ENCODE measurements at places on chromosomes 7 and 10.
A peak's percentile ranks its signal among the peaks of the same experiment; 100 is the strongest.

DNA sequence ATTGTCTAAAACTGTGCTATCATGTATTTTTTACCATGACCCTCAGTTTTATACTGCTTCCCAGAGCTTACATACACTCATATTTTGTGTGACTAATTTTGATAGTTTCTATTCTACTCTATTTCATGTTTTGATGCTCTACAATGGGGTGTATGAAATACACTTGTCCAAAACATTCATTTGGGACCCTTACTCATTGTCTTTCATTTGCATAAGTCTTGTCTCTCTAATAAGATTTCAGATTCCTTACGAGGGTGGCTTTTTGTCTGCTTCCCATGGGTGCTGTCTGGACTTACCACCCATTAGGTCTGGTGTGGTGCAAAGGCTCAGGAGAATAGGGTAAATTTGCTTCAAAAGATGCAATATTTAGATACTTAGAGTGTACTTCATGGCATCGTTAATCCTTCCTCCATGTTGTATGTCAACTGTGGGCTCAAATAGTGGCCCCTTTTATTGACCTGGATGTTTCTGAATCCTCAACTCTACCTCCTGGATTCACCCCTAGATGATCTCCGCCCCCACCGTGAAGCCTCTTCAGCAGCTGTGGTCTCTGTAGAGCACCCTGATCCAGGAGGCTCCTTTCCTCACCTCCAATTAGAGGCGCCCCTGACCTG, 3.6 kb upstream of the GIMAP5 start:
- no peak for DNase-seq

- DNase-seq = no peak
Observed at GRCh38 chr10:11150231-11150731, 132.6 kb downstream of the CELF2 start.

GRCh38 chr10:110041479-110041829, 33.7 kb downstream of the ADD3 start:
- DNase-seq = no peak

GRCh38 chr10:20007426-20007825, 191.2 kb downstream of the PLXDC2 start:
- DNase-seq = peak; percentile 53

- DNase-seq = no peak
Observed at GRCh38 chr10:47350671-47351640, 2.8 kb downstream of the RBP3 start.

- DNase-seq = no peak
Observed at GRCh38 chr10:44396671-44397191, 11.8 kb upstream of the CXCL12 start.

DNA sequence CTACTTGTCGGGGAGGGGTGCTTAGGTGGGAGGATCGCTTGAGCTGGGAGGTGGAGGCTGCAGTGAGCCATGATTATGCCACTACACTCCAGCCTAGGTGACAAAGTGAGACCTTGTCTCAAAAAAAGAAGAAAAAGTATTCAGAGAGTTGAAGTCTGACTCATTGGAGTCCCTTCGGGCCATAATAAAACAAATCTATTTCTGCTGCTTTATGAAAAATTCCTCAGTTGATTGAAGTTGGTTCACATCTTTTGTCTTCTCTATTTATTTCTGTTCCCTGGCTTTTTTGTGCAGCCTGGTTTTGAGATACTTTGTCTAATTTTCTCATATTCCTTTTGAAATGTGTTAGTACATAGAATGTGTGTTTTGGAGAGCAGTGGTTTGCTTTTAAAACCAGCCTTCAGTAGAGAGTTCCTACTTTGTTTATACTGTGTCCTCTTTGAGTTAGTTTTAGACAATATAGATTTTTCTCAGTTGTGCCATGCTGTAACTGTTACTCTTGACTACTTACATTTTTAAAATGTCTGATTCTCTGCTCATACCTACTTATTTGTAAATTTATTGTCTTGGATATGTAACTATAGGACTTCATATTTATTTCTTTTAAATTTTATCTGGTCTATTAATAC, 36.7 kb downstream of the LUC7L2 start:
- DNase-seq = peak; percentile 2

GRCh38 chr10:87580016-87580415, 75.3 kb downstream of the MINPP1 start:
- no peak for DNase-seq

GRCh38 chr7:116277070-116277469, 66.7 kb downstream of the TES start:
- no peak for DNase-seq
